DMS153 (cell line): ENCODE measurements at places on chromosomes 5 and 9.

GRCh38 chr5:160280384-160281095 is 31.8 kb downstream of the CCNJL start:
- no peak for DNase-seq

DNA sequence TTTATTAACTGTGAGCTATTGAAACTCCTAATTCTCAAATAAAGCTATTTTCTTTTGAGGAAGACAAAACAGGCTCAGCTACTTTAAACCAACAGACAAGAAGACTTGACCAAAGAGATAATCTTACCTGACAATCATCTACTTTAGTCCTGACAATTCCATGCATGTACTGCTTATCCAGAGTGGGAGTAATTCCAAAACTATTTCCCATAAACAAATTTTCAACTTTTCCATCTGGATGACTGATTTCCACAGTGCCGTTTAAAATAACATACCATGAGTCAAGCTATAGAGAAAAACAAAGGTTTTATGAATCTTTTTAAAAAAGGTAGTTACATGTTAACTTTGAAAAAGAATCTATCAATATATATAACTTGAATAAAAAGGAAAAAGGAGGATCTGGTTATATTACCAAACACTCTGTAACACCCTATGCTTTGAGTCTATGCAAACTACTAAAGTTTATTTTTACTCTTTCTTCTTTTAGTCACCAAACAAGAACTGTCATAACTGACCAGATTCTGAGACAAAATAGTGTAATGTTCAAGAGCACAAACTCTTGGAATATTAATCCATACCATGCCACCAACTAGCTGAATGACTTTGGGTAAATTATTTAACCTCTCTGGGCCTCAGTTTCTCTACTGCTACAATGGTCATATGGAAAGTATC is 129.7 kb downstream of the RAPGEF6 start:
- DNase-seq: no peak

GRCh38 chr5:42930934-42931333 is 109.2 kb downstream of the ANXA2R start:
- DNase-seq: no peak

GRCh38 chr5:148840531-148840930 is 14.1 kb downstream of the ADRB2 start:
- DNase-seq: no peak

DNA sequence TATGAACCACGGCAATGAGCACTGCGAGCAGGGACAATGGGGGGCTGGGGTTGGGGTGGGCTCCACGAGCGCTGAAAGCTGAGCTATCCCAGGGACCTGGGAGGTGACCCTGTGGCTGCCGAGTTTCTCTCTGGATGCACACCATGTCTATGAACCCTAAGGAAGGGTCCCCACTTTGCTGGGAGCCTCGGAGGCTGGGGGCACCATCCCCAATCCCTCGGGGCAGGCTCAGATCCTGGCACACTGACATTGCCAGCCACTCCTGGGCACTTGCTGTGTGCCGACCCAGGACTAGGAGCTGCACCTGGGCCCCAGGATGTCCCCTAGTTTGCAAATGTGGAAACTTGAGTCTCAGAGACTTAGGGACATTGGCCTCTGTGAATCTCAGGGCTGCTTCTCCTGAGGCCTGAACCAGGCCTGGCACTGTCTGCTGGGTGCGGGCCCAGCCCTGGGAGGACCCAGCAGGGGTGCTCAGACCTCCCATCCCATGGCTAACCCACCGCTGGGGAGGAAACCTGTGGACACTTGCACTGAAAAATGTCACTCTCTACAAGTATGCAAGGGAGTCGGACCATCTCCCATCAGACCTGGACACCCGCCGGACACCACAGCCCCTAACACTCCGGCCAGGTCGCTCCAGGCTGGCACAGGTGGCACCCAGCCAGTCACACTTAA is 13.0 kb upstream of the CAMSAP1 start:
- DNase-seq: no peak

GRCh38 chr5:132756542-132756941 is 9.3 kb downstream of the CCNI2 start:
- no peak for DNase-seq

- DNase-seq: no peak
Observed at GRCh38 chr5:163759000-163759704, 253.7 kb downstream of the MAT2B start.

DNA sequence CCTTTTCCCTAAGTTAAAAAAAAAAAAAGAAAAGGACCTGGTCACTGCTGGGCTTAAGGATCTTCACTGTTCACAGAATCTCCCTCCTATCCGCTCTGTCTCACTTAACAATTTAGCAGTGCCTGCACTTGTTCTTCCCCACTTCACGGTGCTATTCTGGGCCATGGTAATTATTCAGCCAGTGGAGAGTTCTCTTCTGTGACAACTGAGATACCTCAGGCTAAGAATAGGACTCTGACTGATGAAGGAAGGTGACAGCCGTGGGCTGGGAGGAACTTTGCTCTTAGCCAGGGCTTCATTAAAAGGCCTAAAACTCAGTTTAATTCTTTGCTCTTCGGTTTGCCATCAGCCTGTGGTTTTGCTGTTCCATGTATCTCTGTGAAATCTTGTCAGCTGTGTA is 51.9 kb upstream of the ENTREP1 start:
- no peak for DNase-seq

DNA sequence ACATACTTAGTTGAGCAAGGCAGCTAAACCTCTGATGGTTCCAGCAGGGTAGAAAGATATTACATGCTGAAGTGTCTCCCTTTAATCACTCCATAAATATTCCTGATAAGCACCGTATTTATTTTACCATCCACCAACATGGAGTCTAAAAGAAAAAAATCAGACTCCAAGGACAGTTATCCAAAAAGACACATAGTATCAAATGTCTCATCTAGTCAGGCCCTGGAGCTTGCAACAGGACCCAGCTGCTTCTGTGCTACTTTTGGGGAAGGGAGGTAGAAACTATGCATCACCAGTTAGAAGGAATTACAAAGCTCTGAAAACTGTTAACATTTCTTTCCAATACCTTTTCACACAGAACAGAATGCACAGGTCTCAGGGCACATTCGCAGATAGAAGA is 88.1 kb downstream of the S1PR3 start:
- DNase-seq: no peak

- no peak for DNase-seq
Observed at GRCh38 chr5:19835442-19835841, 152.6 kb downstream of the CDH18 start.

DNA sequence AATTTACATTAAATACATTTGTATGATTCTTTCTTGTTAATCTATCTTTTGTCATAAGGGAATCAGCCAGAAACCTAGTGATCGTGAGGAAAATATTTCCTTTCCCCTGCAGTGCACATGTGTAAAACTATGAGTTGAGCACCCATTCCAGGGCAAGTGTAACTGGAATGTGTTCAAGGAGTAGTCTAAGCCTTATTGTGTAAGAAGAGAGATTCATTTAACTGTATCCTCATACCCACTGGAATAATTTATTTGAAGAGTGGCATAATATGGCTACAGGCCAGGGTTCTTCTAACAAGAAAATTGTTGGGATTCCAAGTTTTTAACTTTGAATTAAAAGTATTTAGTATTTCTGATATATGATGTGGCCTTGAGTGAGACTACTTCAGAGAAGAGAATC is 1692.7 kb downstream of the EFNA5 start:
- no peak for DNase-seq

DNA sequence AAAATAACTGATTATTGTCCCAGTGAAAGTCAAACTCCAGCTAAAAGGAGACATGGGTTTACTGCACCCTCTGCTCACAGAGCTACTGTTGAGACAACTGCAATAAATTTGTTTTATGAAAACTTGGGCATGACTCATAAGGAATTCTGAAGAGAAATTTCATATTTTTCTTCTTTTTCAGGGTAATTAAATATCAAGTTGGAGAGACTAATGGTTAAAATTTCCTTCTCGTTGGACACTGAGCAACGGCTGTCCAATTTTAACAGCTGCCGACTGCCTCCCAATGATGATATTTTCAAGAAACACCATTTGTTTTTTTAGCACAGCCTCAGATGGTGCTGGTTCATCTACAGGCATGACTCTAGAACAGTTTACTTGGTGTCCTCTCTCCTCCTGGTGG is 259.2 kb upstream of the RGMB start:
- DNase-seq: no peak

GRCh38 chr9:37968228-37968701 is 64.3 kb upstream of the SLC25A51 start:
- DNase-seq: no peak

GRCh38 chr5:14183187-14183939 is 40.2 kb downstream of the TRIO start:
- no peak for DNase-seq

- DNase-seq: no peak
Observed at GRCh38 chr9:87886933-87887505, 4.3 kb downstream of the SPATA31E1 start.

- no peak for DNase-seq
Observed at GRCh38 chr5:138732466-138732865, 20.8 kb upstream of the CTNNA1 start.

DNA sequence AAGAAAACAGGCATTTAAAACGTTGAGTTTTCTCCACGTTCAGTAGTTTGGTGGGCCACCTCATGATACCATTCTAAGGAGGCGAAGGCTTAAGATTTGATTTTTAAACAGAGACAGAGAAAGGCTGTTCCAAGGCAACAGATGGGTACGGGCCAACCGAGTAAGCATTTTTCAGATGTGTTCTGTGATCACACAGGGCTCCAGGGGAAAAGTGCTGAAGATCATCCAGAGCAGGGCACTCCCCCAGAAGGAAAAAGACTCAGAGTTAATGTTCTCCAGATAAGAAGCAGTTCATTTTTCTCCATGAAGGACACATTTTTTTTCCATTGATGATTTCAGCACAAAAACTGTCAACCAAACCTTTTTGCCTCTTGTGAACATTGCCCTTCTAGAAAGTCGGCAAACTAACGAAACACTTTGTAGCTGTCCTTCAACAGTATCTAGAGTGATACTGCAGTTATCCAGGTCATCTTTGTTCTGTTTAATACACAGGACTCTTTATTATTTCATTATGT is 138.7 kb downstream of the ALDH1A1 start:
- no peak for DNase-seq

GRCh38 chr5:148855249-148856008 is 29.0 kb downstream of the ADRB2 start:
- no peak for DNase-seq

GRCh38 chr5:17434982-17435381 is 63.0 kb upstream of the TAF11L2 start:
- DNase-seq: no peak

- no peak for DNase-seq
Observed at GRCh38 chr9:119167876-119168275, 201.4 kb downstream of the BRINP1 start.

DNA sequence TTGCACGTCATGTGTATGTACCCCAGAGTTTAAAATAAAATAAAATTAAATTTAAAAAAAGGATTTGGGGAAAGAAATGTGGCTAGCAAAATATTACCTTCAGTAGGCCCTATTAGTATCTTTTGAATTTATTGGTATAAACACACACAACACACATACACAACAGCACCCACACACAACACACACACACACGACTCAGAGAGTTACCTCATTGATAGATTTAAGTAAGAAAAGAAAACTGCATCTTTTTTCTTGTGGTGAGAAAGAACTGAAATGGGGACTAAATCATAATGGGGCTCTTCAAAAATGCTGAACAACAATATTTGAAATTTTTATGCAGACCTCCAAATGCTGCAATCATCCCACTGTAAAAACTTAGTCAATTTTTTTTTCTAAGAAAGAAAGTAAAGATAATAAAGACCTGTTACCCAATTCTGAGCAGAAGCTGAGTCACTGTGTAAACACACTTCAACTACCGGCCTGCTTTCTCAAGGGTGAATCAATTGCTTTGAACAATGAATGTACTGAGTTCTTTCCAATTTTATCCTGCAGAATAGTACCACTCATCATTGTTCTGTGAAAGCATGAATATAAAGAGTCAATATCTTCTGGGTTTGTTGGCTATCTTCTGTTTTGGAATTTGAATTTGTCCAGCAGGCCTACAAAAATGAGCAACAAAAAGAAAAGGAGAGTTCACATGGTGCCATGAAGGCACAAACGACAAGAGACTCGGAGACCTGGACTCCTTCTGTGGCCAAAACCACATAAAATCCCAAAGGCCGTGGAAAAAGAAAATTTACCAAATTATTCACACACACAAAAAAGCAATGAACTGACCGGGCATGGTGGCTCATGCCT is 57.9 kb upstream of the CCNG1 start:
- DNase-seq: no peak

- DNase-seq: no peak
Observed at GRCh38 chr5:1709171-1709803, 90.3 kb downstream of the MRPL36 start.

- DNase-seq: no peak
Observed at GRCh38 chr5:132472431-132472830, 18.1 kb downstream of the IRF1 start.

DNA sequence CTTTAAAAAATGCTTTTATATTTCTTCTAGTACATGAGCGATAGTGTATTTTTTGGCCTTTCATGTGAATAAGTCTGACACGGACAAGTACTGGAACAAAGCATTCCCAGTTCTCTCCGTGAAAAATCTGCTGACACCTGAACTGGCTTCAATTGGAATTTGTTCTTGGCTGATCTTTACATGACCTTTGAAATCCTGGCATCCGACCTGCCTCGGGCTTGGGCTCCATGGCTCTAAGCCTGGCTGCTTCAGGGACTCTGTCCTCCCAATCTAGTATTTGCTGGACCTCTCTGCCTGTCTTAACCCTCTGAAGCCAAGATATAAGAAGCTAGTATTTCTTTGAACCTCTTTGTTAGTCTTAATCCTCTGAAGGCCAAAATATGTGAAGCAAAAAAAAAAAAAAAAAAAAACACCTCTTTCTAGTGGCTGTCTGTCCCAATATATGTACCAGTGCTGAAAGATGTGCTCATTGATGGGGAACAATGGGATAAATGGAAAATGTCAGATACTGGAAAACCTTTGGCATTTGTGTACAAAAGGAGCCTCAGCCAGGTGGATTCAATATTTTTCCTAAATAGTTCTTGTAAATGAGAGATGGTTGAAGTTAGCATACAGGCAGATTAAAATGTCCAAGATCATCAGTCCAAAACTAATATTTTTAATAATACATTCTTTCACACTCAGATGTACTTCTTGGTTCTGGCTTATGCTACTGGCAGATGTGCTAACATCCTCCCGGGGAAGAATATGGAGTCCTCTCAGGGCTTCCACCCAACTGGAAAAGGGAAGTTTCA is 470.6 kb downstream of the TUSC1 start:
- no peak for DNase-seq

DNA sequence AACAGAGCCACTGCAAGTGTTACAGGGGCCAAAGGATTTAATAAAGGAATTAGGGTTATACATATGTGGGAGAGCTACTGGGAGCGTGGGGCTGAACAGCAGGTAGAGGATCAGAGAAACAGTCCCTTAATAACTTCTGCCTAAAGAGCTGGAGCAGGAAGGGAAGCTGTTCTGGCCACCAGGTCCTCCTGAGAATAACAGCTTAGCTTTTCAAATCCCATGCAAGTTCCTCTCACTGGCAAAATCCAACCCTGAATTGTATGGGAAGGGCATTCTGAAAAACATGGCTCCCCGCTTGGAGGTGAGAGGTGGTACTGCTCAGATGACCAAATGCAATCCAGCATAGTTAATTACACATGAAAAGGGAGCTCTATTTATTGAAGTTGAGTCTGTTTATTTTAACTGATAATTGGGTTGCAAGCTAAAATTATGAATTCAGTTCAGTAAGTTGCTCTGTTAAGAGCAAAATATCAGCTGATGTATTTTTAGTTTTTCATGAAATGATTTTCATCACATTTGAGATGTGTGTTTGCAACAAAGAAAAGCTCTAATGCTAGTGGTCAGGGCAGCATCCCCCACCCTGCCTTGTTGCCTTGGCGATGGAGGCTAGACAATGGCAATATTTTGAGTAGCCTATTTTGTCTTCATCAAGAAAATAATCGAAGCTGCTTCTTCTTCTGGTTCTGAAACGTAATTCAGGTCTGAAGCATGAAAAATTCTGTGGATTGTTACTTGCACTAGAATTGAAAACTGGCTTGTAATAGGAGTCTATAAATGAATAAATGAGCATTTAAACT is 58.4 kb upstream of the SH3GL2 start:
- DNase-seq: no peak
